LHCN-M2 (cell line): ENCODE measurements at places on chromosomes 5 and 9. TPM values are rescaled to one million over a fixed set of nuclear protein-coding genes. Genes with fewer than 3 reads are reported as not detected.

Gene SAXO1
- 0.06 TPM in 1 of 2 replicates, not detected in the other for total RNA-seq

Gene PTGES2
- 60.7 and 62.8 TPM in 2 replicates for total RNA-seq

- DNase-seq = no peak
These were observed 114.4 kb downstream of the SLC12A2 start for GRCh38 chr5:128197896-128198522.

DNA sequence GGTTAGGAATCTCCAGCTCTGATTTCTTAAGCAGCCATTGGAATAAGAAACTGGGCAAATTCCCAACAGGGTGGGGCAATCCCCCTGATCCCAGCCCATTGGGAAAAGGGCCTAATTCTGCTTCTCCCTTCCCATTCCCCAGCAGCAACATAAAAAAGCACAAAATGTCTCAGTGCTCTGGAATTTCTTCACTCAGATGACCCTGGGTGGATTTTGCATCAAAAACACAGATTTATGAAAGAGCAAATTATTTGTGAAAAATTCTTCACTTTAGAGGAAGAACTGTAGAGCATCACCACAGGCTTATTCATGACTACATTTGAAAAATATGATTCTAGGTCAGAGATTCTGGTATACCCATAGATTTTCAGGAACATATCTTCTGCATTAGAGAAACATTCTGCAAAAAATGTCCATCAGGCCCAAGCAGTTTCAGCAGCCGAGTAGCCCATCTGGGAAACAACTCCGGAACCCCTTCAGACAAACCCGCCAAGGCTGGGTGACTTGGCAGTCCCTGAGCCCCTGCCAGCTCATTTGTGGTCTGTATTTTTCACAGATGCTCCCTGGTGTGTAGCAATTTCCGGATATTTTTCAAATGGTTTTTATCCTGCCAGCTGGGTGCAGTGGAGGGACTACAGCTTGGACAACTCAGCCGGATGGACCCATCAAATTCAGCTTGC lies 102.1 kb upstream of the RANBP3L start:
- peak; percentile 97 for DNase-seq

Gene MACIR
- total RNA-seq = 11.6 and 15.3 TPM in 2 replicates

Gene TAL2
- total RNA-seq = not detected in 2 replicates

Gene INSL4
- total RNA-seq = not detected in 2 replicates

DNA sequence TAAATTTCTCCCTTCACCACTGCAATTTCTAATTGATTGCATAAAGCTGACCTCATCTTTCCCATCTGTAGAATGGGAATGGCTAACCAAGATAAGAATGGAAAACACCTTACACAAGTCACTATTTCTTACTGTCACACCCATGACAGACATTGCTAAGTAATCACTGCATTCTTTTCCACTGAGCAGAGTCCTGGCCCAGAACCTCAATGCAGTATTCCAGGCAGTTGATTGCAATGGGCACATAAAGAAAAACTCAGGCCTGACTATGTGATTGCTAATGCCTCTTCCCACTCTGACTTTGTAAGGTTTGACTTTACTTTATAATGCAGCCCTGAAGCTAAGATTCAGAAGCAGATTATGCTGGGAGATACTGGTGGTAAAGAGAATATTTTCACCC lies 29.3 kb downstream of the TRIM32 start:
- no peak for DNase-seq

DNA sequence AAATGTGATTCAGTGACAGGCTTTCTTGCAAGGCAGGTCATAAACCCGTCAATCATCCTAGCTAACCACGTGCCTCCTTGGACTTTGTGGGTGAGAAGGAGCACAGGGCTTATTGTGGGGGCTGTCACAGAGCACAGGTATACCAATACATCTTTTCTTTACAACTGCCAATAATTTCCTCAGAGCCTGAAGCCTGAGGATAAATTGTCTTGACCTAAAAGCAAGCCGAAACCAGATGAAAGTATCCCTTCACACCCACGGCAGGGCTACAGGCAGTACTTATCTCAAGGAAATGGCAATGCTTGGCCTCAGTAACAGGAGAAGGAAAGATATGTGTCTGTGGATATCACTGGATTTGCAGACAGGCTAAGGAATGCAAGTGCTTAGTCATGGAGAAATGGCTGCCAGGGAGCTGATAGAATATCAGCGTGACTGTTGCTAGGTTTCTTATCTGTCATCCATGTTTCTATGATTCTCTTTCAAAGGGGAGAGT lies 90.3 kb upstream of the ZNF366 start:
- peak; percentile 90 for DNase-seq

- peak; percentile 13 for DNase-seq
These were observed 533 bp downstream of the SREK1IP1 start for GRCh38 chr5:64767959-64768357.

GRCh38 chr5:171450423-171451331 lies 31.2 kb downstream of the FGF18 start:
- peak; percentile 46 for DNase-seq

Gene SCGB3A1
- not detected in 2 replicates for total RNA-seq

GRCh38 chr5:96297867-96298266 lies 135.2 kb downstream of the PCSK1 start:
- peak; percentile 74 for DNase-seq

GRCh38 chr5:72599519-72600370 lies 92.5 kb upstream of the ZNF366 start:
- peak; percentile 70 for DNase-seq

GRCh38 chr5:17448877-17449276 lies 49.2 kb upstream of the TAF11L2 start:
- no peak for DNase-seq

Gene GCNT4
- total RNA-seq = 0.06 and 0.23 TPM in 2 replicates

DNA sequence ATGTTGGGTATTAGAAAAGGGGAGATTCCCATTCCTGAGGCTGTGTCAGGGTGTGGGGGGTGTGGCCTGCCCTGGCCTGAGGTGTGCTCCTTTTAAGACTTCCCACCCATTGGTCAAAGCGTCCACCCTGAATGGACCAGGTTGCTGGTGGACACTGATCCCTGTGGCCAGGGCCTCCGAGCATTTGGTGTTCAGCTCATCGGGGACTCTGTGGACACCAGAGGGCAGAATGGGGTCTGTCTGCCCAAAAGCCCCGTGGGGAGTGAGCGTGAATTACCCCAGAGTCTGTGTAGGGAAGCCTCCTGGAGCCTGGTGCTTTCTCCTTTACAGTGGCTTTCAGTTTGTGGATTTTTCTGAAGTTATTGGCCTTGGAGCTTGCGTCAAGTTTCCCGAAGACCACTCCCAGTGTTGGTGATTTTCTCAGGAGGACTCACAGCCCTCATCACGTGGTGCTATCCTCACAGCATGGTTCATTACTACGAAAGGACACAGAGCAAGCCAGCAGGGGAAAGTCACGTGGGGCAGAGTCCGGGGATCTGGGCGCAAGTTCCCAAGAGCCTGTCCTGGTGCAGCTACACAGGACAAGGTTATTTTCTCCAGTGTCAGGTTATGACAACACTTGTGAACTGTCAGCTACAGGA lies 55.5 kb downstream of the TENT4A start:
- no peak for DNase-seq

DNA sequence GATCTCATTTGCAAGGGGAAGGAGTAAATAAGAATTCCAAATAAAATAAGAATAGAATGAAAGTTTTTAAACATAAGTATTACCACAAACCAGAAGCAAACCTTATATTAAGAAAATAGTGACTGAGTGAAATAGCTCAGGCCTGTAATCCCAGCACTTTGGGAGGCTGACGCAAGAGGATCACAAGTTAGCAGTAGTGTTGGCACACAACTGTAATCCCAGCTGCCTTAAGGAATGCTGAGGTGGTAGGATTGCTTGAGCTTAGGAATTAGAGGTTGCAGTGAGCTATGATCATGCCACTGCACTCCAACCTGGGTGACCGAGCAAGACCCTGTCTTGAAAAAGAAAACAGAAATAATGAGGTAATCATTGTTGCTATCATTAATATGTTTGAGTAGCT lies 47.0 kb downstream of the APC start:
- DNase-seq = peak; percentile 17
